ENCODE measurements at places on chromosomes 12 and 14. TPM values are rescaled to one million over a fixed set of nuclear protein-coding genes. Genes with fewer than 3 reads are reported as not detected.

The AKAP3 gene
- total RNA-seq = 2.6 TPM

The PEBP1 gene
- 115 TPM for total RNA-seq

The CISTR gene
- total RNA-seq = not detected

The PTPRQ gene
- total RNA-seq = not detected

The LPAR5 gene
- total RNA-seq = 16.8 TPM

The BEGAIN gene
- total RNA-seq = 1.2 TPM

The ACTR10 gene
- 53.4 TPM for total RNA-seq

The ALG10B gene
- 11.0 TPM for total RNA-seq

The PROX2 gene
- total RNA-seq = 0.13 TPM

The IFNG gene
- total RNA-seq = 3.1 TPM

The FZD10 gene
- total RNA-seq = not detected

The RAB2B gene
- 22.1 TPM for total RNA-seq

The TMEM121 gene
- total RNA-seq = 9.2 TPM

The GLT8D2 gene
- not detected for total RNA-seq

The ZNF84 gene
- total RNA-seq = 27.2 TPM

The GARIN6 gene
- total RNA-seq = not detected

The CEP290 gene
- total RNA-seq = 10.3 TPM

The MIP gene
- not detected for total RNA-seq

The CD163 gene
- total RNA-seq = not detected

The KCNA5 gene
- total RNA-seq = not detected

The FOS gene
- total RNA-seq = 219 TPM

The SLCO1B1 gene
- not detected for total RNA-seq

The ACOT4 gene
- total RNA-seq = 1.3 TPM

The FAIM2 gene
- 0.55 TPM for total RNA-seq

The ASCL1 gene
- not detected for total RNA-seq

The ADSS1 gene
- total RNA-seq = 1.8 TPM

The RERGL gene
- not detected for total RNA-seq

The NRIP2 gene
- total RNA-seq = not detected

The PPP4R4 gene
- total RNA-seq = 0.26 TPM

The TXNDC16 gene
- total RNA-seq = 8.8 TPM

The DNAJC22 gene
- total RNA-seq = 0.29 TPM

The OR6C2 gene
- not detected for total RNA-seq

The ANKRD33 gene
- total RNA-seq = not detected

The ACSS3 gene
- not detected for total RNA-seq

The SLC25A47 gene
- total RNA-seq = not detected

The PTCSC3 gene
- not detected for total RNA-seq

The RAD9B gene
- total RNA-seq = 2.3 TPM

The KRT86 gene
- 1.1 TPM for total RNA-seq

The AGAP2 gene
- 72.5 TPM for total RNA-seq

The BMP4 gene
- not detected for total RNA-seq

The KITLG gene
- total RNA-seq = not detected

The A2ML1 gene
- total RNA-seq = not detected

The ANKS1B gene
- total RNA-seq = not detected

The RNASE7 gene
- not detected for total RNA-seq

The G2E3 gene
- total RNA-seq = 38.9 TPM

Measured in activated CD8-positive, alpha-beta T cell treated with anti-CD3 and anti-CD28 coated beads, Interleukin-2, amount 10 ng/mL, durations not matched to agents 7 days and 5 days (primary cell).